NAMALWA (cell line): ENCODE measurements at places on chromosomes 4 and X.

- DNase-seq, result no peak
Measured at GRCh38 chr4:73891739-73892405, 22.7 kb downstream of the CXCL1 start.

- DNase-seq, result no peak
Measured at GRCh38 chrX:150119323-150119722, 181.0 kb upstream of the EOLA2 start.

DNA sequence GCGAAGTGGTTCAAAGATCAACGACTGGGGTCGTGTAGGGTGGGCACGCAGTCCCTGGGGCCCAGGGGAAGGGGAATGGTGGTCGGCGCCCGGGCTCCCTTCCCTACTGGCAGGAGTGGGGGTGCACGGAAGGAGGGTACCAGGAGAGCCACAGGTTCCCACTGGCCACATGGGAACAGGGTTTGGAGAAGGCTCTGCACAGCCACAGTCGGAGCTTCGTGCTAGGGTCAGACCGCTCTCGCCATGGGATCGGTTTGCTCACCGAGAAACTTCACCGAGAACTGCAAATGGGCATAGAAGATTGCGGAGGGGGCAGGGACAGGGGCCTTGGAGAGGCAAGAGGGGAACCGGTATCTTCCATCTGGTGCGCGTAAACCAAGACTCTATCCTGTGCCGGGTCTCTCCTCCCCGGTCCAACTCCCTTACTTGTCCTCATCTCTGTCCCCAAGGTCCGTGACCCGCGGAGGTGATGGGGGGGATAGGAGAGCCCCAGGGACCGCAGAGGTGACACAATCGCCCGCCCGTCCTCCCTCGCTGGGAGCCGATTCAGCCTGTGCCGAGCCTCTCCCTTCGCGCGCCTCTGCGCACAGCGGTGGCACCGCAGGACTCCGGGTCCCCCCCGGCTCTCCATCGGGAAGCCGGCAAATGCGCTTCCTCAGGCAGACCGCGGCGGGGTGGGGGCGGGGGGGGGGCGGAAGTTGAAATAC, 1.0 kb downstream of the SCD5 start:
- DNase-seq, result no peak

- DNase-seq, result no peak
Measured at GRCh38 chr4:40228497-40229365, 31.9 kb downstream of the RHOH start.

- DNase-seq, result no peak
Measured at GRCh38 chrX:17798921-17799320, 61.6 kb downstream of the SCML1 start.

GRCh38 chrX:24357106-24357505, 3.3 kb upstream of the SUPT20HL1 start:
- no peak for DNase-seq

- DNase-seq, result no peak
Measured at GRCh38 chrX:105565856-105566255, 256.5 kb upstream of the NRK start.

GRCh38 chr4:59200992-59201391, 1999.1 kb upstream of the ADGRL3 start:
- DNase-seq, result peak; percentile 7

GRCh38 chr4:116272336-116272735, 813.0 kb downstream of the TRAM1L1 start:
- no peak for DNase-seq

DNA sequence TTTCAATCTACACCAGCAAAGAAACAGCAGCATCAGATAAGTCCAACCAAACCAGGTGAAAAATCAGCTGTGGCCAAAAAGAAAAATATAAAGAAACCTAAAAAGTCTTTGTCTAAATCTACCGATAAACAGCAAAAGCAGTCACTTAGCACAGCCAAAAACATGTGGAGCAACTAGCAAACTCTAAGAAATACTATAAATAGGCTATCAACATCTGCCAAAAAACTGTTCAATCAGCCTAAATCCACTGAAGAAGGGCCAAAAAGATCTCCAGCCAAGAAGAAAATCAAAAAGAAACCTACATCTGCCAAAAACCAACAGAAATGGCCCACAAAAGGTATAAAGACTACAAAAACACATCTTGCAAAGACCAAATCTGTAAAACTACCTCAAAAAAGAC, 36.7 kb upstream of the CABS1 start:
- no peak for DNase-seq

- DNase-seq, result no peak
Measured at GRCh38 chrX:32514986-32515385, 696.4 kb downstream of the DMD start.
